ENCODE measurements at places on chromosomes 6 and 20.

DNA sequence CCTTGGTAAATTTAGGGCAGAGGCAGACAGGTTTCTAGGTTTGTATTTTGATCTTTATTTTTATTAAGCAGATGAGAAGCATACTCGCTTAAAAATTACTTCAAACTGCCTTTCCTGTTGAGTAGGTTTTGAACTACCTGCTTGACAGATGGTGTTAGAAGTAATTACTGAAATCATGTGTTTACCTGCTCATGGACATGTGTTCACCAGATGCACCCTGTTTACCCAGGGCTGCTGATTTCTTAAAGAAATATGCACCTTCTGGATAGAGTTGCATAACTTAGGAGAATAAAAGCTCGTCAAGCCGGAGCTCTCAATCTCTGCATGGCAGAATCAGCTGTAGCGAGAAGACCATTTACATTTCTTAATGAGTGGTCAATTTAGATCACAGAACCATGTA is 165.1 kb downstream of the CDKAL1 start:
- no peak for DNase-seq

DNA sequence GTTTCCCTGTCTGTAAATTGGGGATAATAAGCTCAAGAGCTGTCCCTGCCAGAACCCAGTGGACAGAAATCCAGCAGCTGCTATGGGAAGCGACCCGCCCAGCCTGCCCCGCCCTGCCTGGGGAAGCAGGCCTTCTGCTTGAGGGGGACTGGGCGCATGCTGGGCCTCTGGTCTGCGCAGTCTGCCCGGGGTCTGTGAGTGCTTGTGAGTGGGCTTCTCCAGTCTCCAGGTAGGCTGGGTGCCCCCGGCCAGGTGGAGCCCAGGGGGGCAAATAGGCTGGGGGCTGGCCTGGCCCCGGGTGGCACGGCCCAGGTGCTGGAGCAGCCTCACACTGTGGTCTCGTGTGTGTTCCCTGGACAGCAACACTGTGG is 648 bp upstream of the RBBP8NL start:
- DNase-seq: no peak

GRCh38 chr20:13249798-13250170 is 28.7 kb downstream of the ISM1 start:
- DNase-seq: no peak

- no peak for DNase-seq
Measured at GRCh38 chr6:49003348-49003747, 459.7 kb downstream of the MMUT start.

DNA sequence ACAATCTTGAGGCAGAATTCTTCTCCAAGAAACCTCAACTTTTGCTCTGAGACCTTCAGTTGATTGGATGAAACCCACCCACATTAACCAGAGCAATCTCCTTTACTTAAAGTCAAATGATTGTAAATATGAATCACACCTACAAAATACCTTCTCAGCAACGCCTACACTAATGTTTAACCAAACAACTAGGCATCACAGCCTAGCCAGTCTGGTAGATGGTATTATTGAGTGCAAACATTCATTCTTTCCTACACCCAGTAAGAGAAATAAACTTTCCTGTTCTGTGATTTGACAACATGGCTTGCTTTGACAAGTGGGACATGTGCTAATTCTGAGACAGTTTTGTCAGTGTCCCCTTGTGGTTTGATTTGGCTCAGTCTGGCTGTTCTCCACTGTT is 252.2 kb downstream of the HACE1 start:
- no peak for DNase-seq

DNA sequence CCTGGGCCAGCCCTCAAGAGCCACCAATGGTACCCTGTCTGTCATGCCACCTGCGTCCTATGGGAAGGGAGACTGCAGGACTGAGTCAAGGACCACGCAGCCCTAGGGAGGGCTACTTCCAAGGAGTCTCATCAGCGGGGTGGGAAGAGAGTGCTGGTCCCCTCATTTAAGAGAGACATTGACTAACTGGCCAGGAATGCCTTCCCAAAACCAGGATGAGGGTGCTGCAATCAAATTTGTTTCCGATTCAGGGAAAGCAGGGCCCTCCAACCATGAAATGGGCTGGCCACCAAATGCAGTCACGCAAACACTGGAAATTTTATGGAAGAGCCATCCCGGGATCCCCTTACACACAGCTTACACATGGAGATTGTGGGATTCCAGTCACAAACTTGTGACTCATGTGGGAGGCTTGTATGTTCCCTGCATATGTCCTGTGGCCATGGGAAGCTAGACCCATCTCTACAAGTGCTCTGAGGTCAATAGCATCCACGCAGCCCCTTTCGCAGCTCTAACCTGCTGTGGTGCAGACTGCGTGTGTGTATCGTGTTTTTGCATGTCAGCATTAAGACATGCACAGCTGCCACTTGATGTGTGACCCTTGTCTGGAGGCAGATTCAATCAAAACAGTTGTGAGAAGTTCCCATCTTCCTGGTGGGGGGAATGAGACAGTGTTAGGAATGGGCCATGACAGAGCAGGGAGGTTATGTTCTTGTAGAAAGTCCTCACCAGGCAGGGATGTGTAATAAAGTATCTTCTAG is 53.0 kb upstream of the CST7 start:
- no peak for DNase-seq

- DNase-seq: no peak
Measured at GRCh38 chr6:28632326-28632851, 106.7 kb downstream of the GPX5 start.

GRCh38 chr20:54475334-54476168 is at the start of gene DOK5:
Gene DOK5 (plus strand): TSS chr20:54475593. CDS start chr20:54475947, 354 bp downstream.
- no peak for DNase-seq

GRCh38 chr20:19750101-19750606 is 7.9 kb upstream of the RIN2 start:
- no peak for DNase-seq

GRCh38 chr6:44030812-44031454 is 96.3 kb downstream of the MRPL14 start:
- no peak for DNase-seq

DNA sequence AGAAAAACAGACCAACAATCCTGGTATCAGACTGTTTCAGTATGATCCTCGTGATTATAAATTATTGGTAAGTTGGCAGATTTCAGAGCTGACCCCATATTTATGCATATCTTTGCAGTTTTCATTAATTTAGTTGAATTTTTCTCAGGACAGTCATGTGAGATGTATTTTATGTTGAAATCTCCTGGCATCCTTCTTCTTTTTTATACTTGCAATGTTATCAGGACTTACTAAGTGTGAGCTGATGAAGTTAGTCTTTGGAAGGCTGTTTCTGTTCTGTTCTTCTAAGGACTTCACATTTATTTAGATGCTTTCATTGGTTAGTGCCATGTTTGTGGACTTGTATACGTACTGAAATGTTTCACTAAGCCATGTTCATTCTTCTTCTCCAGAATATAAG is 17.2 kb downstream of the SMPDL3A start:
- DNase-seq: no peak

DNA sequence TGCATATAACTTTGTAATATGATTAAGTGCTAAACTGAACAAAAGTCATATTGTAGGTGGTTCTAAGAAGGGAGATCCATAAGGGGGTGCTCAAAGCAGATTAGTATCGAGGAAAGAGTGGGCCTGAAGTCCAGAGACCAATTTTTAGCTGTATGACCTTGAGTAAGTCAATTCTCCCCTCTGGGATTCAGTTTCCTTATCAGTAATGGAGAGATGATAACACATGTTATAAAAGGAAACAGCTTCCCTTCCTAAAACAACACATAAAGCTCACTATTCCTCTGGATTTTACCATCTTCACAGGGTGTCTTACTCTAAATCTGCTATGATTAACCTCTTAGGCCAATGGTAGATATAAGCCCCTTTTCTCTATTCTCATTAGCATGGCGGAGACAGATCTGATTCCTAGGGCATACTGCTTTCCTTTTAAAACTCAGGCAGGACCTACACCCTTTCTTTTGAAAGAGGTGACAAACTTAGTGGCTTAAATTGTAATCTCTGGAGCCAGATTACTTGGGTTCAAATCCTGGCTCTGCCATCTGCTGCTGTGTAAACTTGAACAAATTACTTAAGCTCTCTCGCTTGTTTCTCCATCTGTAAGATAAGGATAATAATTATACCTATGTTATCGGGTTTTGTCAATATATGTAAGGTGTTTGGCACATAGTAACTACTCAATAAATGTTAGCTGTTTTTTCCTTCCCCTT is 39.5 kb downstream of the ACSS2 start:
- no peak for DNase-seq

- DNase-seq: no peak
Measured at GRCh38 chr6:46789434-46790354, 3.5 kb upstream of the MEP1A start.

- DNase-seq: no peak
Measured at GRCh38 chr20:52539891-52540290, 348.3 kb upstream of the ZFP64 start.

- no peak for DNase-seq
Measured at GRCh38 chr6:73978330-73978729, 282.3 kb downstream of the CD109 start.

DNA sequence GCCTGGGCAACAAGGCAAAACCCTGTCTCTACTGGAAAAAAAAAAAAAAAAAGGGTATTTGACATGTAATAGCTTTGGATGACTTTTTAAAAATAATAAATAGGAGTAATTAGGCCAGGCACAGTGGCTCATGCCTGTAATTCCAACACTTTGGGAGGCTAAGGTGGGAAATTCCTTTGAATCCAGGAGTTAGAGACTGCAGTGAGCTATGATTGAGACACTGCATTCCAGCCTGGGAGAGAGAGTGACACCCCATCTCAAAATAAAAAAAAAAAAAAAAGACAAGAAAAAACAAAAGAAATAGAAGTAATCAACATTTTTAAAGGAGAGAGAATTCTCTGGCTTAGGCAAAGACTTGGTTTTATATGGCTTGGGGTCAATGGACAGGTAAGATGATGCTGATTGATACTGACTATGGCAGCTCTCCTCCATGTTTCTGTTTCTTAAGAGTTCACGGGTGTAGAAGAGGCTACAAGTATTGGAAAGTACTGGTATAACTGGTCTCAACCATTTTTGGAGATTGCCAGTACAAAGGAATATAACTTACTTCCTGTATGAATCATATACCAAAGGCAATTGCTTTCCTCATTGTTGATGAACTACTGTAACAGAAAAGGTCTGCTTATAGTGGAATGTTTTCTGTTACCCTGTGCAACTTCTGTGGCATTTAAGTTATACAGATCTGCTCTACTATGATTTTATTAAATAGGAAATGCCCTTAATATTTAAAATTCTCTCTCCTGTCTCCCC is 10.1 kb downstream of the MAP3K5 start:
- no peak for DNase-seq

DNA sequence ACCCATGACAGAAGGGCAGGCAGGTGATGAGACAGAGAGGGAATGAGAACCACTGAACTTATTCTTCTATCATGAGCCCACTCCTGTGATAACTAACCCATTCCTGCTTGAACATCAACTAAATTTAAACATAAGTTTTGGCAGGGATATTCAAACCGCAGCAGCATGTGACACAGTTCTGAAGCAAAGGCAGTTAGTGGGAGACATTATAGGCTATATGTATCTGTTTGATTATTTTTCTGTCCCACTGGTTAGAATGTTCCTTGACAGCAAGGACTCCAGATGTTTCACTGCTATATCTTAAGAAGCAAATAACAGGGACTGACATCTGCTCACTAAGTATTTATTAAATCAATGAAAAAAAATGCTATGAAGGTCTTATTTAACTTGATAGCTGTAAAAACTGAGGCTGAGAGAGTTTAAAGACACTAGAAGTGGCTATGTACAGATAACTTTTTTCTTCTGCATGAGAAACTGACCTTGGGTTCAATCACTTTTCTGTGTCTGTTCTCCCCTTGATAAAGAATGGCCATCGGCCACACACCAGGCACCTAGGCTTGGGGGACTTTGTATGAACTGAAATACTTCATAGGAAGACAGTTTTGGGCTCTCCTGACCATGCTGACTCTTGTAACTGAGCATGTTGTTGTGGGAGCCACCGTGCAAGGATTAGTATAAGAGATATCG is 90.9 kb downstream of the CEP162 start:
- no peak for DNase-seq
